Gastroesophageal sphincter (tissue), 4 donors: ENCODE measurements at places on chromosomes 3 and 15. TPM values are rescaled to one million over a fixed set of nuclear protein-coding genes. Genes with fewer than 3 reads are reported as not detected.

Gene SNAP23
- 54.1 TPM for total RNA-seq

- ATAC-seq = no peak
Measured at GRCh38 chr3:87414271-87414670, 137.9 kb upstream of the POU1F1 start.

GRCh38 chr15:101167753-101168462 lies 83.9 kb downstream of the CHSY1 start:
- ATAC-seq = peak; percentile 50

GRCh38 chr15:26631894-26632293 lies 141.0 kb downstream of the GABRB3 start:
- no peak for ATAC-seq

DNA sequence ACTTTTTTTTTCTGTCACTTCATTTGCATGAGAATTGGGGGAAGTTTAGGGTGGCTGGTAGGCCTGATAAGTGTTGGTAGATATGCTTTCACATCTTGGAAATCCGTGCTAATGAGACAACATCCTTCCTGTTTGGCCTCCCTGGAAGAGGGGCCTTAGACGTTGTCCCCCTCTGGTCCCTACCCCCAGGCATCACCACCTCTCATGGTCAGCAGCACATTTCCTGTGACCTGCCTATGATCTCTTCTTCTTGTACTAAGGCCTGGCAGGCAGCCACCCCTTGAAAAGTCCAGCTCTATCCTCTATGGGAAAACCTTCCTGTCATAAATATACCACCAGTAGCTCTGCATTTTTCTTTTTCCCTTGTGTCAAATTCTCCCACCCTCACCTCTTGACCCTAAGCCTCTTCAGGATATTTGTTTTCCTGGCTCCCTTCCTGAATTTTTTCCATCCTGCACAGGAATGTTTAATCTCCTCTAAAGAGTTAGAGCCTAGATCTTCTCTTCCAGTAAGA lies 107.8 kb downstream of the SNRK start:
- peak; percentile 71 for ATAC-seq
